Activated effector memory CD4-positive, alpha-beta T cell treated with Interleukin-2 at 50 U/mL for 16 hours (primary cell): ENCODE measurements at places on chromosomes 11 and 22.
A peak's percentile ranks its signal among the peaks of the same experiment; 100 is the strongest.

GRCh38 chr11:22082178-22082577 lies 110.7 kb upstream of the ANO5 start:
- no peak for DNase-seq

- no peak for DNase-seq
These were observed 68.1 kb upstream of the CCDC179 start for GRCh38 chr11:22928207-22928917.

- no peak for DNase-seq
These were observed 19.8 kb upstream of the PPP2R1B start for GRCh38 chr11:111785886-111786412.

DNA sequence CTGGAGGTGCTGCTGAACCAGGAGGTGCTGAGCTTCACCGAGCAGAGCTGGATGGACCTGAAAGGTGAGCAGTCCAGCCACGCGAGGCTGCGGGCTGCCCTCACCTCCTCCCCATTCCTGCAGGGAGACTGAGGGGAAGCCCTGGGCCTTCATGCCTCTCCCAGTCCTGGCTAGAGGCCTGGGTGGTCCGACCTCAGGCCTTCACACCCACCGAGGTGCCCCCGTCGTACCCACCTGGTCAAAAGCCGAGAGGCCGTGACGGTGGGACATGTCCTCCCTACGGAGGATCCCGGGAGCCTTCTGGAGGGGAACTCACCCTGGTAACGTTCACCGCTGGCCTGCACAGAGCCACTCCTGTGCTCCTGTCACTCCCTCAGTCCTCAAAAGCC lies 5.1 kb downstream of the SUSD2 start:
- DNase-seq: no peak

DNA sequence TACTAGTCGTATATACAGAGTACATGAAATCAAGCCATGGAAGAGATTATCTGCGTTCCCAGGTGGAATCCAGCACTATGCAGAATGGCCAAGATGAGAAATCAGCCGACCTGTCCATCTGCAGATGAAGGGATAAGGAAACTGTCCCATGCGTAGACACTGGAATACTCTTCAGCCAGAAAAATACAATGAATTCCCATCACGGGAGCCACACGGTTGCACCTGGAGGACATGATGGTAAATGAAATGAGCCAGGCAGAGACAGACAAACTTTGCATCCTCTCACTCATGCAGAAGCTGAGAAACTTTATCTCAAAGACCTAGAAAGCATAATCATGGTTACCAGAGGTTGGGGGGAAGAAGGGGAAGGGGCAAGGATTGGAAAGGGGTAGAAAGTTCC lies 111.9 kb upstream of the TOP3B start:
- no peak for DNase-seq

GRCh38 chr11:120392793-120393192 lies 56.6 kb downstream of the ARHGEF12 start:
- no peak for DNase-seq

GRCh38 chr11:83682611-83682973 lies 396.4 kb upstream of the CCDC90B start:
- DNase-seq: no peak

- DNase-seq: no peak
These were observed 1377.4 kb downstream of the BRD1 start for GRCh38 chr22:48450188-48450825.

DNA sequence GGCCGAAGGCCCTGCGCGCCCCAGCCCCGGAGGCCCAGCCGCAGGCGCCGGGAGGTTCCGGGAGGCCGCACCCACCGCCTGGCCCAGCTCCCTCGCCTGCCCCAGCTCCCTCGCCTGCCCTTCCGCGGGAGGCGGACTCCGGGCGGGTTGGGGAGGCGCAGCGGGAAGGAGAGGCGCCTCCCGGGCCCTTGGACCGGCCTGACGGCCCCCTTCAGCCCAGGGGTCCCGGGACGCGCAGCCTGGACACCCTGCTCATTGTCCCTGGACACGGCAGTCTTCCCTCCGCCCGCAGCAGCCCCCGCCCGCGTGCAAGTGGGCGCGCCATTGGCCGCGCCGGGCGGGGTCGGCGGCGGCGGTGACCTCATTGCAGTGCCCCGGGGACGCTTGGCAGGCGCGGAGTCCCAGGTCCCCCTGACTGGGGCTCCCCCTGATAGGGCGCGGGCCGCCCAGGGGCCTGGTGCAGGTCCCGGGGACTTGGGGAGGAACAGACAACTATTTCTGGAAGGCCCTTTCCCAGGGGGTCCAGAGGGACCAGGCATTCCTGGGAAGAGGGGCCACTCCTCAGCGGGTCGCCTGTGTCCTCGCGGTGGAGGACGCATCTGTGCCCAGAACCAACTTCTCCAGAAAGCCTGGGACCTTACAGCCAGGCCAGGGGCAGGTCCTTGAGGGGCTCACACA lies 501 bp downstream of the CD151 start:
- DNase-seq: no peak

GRCh38 chr11:102111011-102111786 lies 952 bp downstream of the YAP1 start:
- DNase-seq: no peak

- no peak for DNase-seq
These were observed 21.1 kb downstream of the SHISA8 start for GRCh38 chr22:41893591-41894375.

- DNase-seq: no peak
These were observed 366.2 kb upstream of the CCDC179 start for GRCh38 chr11:23226331-23227077.

DNA sequence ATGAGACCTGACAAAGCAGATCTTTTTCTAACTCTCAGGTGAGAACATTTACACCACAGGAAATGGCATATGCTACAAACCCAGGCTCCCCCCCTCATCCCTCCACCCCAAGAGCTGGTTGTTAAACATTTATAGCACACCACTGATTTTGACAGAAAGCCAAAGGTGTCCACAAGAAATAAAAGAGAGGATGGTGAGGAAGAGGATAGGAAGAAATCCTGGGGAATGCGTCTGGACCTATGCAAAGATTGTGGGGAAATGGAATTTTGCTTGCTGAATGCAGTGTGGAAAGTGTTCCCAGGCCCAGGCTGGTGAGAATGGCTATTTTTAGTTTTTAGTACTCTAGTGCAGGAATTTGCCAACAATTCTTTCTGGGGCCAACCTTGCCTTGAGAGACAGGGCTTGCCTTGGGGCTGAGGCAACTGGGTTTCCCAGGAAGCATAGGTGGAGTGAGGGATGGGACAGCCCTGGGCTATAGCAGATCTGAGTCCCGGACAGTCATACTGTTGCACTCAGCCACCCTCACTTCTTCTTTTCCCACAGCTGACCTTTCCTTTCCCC lies 163.9 kb downstream of the ADAMTS15 start:
- no peak for DNase-seq

DNA sequence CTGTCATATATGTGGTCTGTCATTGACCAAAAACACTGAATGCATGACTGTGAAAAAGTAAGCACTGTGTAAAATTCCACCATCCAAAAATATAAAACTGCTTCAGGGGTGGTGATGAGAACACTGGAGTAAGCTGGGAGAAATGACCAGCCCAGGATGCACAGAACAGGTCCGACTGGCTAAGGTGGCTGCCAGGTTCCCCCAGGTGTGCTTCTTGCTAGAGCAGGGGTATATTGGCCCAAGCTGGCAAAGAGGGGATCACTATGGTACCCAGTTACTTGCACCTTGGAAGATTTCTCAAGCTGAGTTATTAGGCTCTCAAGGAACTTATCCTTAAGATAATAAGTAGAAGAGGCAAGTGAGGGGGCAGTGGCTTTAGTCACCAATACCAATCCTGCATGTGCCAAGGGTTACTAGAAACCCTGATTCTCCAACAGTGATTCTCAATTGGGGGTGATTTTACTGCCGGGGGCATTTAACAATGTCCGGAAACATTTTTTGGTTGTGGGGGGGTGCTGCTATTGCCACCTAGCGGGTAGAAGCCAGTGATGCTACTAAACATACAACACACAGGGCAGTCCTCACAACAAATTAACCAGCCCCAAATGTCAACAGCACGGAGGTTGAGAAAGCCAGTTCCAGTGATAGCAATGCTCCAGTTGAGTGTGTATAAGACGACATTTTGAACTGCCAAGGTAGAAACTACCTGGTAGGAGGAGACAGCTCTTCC lies 15.7 kb downstream of the SNU13 start:
- no peak for DNase-seq

- peak; percentile 37 for DNase-seq
These were observed 4.7 kb downstream of the KLHL35 start for GRCh38 chr11:75428281-75428724.

DNA sequence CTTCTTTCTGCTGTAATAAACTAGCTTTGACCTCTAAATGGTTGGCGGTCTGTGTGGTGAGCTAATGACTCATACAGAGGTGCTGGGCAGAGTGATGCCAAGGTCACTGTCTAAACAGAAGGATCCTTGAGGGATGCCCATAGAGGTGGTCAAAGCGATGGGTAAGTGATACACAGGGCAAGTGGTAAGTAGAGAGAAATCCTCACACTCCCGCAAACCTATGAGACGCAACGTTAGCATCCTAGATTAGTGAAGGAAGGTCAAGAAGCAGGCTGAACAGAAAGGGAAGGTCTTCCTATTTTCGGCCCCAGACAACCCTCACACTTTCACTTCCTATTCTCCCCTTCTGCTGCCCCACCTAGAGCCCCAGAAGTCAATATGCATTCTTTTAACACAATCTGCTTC lies 65.6 kb upstream of the SESN3 start:
- no peak for DNase-seq

GRCh38 chr22:24097961-24098391 lies 83.3 kb upstream of the SUSD2 start:
- DNase-seq: no peak

GRCh38 chr22:46578824-46579561 lies 41.2 kb upstream of the GRAMD4 start:
- no peak for DNase-seq

DNA sequence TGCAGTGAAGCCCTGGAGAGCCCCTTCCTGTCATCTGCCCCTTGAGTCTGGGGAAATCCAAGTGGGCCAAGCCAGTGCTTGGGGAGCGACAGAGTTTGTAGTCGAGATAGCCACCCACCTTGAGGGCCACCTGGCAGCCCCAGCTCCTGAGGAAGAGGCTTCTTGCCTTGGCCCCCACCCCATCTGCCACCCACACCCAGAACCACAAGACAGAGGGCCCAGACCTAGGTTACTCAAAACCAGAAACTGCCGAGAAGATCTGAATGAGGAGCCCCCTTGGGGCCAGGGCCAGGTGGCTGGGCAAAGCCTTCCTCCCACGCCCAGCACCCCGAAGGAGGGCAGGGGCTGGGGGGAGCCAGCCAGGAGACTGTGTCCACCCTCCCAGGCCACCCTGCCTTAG lies 18.8 kb upstream of the PRR5 start:
- DNase-seq: no peak

- no peak for DNase-seq
These were observed 2.8 kb upstream of the OR51M1 start for GRCh38 chr11:5380740-5381342.
